NCI-H1930 (cell line): ENCODE measurements at places on chromosomes 1 and 21.

- DNase-seq: no peak
These were observed 267.0 kb downstream of the DNM3 start for GRCh38 chr1:172108161-172108893.

DNA sequence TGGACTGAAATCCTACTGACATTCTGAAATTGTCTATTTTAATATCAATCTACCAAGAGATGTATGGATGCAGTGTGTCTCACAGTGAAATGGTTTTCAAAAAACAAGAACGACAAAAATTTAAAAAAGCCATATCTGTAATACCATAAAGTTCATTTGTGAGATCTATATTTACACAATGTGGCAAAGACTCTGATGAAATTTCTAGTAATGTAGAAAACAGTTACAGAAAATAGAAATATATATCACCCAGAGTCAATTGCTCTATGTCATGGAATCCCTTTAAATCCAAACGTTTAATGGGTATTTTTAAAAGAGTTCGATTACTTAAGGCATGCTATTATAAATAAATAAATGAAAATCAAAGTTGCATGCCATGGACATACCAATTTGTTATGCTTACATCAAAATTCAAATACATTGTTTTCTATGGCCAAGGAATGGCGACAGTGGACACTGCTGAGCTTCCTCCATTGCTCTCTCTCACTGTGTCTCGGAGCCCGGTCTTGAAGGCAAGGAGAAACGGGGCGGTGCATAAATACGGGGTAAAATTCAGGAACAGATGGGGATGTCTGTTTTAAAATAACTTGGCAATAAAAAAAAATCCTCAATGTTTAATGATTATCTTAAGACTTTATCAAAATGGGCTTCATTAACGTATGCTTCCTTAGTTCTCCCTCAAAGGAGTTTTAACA is 37.0 kb upstream of the SAMSN1 start:
- DNase-seq: no peak

- no peak for DNase-seq
These were observed 14.8 kb downstream of the S100A6 start for GRCh38 chr1:153520818-153521476.

DNA sequence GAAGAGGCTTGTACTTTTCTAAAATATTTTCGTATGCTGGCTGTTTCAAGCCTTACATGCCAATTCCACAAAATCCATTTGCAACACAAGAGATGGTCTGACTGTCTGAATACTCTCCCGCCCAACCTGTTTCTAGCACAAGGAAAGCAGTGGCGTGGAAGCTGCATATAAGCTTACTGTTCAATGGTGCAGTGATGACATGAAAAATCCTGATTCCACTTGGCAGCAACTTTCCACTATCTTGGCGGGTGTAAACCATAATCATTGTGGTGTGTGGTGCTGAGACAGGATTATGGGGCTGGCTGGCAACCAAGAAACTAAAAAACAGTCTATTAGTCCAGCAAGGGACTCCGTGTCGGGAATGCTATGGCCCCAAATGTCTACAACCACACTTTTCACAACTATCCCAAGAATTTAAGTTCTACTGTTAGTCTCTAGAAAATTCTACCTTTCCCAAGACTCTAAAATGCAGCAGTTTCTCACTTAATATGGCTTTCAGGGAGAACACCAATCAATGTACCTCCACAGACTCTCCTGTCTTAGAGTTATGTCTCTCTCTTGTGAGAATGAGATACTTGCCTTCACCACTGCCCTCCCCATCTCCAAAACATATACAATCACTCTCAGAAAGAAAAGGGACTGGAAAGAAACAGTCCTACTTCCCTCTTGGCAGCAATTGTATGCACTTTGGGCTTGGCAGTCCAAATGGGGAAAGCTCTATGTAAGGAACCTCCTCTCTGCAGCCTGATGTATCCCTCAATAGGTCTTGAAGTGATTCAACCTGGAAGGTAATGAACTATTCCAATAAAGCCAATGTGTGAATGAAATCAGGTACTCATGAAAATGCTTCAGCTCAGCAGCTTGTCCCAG is 9.5 kb downstream of the COLGALT2 start:
- DNase-seq: no peak

GRCh38 chr1:101065575-101065974 is 40.0 kb upstream of the DPH5 start:
- no peak for DNase-seq

DNA sequence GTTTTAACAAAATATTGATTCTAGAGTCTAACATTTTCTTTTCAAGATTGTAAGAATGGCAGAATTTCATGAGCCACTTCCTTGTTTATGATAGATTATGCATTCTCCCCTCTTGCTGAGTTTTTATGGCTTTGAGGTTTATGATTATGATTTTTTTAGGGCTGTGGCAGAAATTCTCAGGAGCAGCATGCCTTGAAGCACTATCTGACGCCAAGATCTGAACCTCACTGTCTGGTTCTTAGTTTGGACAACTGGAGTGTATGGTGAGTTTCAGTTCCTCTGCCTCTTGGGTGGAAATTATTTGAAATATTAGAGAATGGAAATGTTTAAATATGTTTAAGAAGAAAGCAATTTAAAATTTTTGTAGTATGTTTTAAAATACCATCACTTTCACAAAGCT is 10.2 kb downstream of the USP16 start:
- DNase-seq: no peak
